ENCODE measurements at places on chromosomes 3 and 15.
A peak's percentile ranks its signal among the peaks of the same experiment; 100 is the strongest.

GRCh38 chr3:126340081-126340511, 17.1 kb downstream of the KLF15 start:
- no peak for DNase-seq

DNA sequence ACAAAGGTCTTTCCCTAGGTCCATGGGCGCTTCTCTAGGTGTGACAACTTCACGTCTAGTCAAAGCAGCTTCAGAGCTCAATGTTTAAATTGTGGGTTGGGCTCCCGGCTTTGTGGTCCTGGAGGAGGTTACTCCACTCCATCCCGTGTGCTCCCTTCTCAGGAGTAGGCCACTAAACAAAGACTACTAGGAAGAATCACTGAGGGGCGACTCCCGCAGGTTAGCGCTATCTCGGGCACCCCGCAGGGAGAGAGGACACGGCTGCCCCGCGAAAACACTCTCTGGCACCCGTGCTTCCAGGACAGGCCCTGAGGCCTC, 500 bp downstream of the PARP6 start:
- peak; percentile 46 for DNase-seq

GRCh38 chr3:53045518-53046170, at the start of gene SFMBT1:
Gene SFMBT1 (minus strand): TSS chr3:53046073. CDS start chr3:52969128, 76,945 bp downstream.
- DNase-seq = peak; percentile 96

DNA sequence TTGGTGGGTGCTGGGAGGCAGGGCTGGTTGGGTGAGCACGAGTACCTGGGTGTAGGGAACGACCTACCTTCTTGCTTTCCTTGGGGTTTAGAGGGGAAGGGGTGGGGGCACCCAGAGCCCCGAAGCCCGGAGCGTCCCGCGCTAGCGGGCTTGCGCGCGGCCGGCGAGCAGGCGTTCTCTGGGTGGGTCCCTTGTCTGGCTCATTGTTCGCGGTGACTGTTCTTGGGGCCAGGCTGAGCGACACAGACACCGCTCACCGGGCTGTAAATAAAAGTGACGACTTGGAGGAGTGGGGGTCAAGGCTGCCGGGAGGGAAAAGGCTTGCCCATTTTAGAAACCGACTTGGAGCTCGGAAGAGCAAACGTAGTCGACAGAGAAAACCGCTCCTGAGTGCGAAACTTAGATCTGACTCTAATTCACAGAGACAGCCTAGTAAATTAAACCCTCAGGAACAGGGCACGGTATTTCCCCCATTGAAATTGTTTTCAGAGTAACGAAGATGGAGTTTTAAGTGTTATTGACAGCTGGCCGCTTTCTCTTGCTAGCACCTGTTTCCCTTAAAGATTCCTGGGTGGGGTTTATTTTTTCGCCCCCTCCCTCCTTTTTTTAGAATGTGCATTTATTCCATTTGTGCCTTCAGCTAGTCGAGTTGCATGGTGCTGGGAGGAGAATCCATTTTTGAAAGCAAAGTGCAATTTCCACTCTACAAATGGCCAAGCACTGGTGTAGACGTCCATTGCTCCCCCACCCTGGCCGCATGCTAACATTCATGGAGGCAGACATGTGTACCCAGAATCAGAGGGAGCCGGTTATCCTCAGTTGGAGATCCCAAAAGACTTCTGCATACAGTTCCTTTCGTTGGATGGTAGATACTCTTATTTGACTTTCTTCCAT, 532.1 kb upstream of the SEMA6D start:
- peak; percentile 18 for DNase-seq

DNA sequence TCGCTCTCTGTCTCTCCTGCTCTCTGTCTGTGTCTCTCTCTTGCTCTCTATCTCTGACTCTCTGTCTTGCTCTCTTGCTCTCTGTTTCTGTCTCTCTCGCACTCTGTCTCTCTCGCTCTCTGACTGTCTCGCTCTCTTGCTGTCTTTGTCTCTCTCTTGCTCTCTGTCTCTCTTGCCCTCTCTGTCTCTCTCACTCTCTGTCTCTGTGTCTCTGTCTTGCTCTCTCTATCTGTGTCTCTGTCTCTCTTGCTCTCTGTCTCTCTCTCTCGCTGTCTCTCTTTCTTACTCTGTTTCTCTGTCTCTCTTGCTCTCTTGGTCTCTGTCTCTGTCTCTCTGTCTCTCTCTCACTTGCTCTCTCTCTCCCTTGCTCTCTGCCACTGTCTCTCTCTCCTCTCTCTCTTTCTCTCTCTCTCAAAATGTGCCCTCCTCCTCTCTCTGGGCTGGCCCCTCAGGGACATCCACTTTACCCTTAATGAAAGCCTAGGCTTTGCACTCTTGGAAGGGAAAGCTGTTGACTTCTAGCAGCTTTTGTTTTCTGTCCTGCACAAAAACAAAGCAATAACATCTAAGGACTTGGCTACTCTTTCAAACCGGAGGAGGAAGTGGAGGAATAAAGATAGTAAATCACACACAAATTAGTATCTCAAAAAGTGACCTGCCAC, 73.9 kb upstream of the NR2E3 start:
- DNase-seq = no peak

DNA sequence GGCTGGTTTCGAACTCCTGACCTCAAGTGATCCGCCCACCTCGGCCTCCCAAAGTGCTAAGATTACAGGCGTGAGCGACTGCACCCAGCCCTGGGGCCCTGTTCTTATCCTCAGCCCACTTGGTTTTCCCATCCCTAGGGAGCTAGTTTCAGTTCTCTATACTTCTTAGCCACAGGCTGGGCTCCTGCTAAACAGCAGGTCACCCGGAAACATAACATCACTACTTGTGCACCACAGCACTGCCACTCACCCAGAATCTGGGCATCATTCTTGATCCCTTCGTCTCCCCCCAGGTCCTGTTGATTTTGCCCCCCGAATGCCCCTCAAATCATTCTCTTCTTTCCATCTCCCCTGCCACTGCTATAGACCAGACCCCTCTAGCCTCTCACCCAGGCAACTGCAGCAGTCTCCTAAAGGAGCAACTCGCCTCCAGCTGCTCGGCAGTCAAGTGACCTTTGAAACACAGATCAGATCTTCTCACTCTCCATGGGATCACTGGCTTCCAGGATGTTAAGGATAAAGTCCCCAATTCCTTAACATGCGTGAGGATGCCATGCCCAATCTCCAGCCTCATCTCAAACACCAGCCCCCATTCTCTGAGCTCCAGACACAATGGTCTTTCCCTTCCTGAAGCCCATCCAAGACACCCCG, 5.6 kb upstream of the AP3S2 start:
- DNase-seq = no peak

DNA sequence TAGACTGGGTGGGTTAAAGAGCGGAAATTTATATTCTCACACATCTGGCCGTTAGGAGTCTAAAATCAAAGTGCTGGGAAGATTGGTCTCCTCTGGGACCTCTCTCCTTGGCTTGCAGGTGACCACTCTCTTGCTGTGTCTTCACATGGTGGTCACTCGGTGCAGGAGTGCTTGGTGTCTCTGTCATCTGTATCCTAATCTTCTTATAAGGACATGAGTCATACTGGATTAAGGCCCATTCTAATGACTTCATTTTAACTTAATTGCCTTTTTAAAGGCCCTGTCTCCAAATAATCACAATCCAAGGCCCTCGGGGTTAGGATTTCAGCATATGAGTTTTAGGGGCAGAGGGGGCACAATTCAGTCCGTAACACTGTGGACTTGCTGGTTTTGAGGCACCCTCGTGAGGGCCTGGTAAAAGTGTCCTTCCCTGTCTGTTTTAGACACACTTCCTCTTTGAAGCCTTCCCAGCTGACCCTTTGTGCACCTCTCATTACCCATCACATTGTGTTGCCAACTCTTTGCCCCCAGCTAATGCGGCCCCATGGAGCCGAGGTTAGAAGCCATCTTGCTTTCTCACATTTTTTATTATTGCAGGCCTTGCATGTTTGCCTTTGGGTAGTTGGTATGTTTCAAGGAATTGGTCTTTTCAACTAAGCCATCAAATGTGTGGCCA, 3.2 kb downstream of the XYLB start:
- DNase-seq = no peak

DNA sequence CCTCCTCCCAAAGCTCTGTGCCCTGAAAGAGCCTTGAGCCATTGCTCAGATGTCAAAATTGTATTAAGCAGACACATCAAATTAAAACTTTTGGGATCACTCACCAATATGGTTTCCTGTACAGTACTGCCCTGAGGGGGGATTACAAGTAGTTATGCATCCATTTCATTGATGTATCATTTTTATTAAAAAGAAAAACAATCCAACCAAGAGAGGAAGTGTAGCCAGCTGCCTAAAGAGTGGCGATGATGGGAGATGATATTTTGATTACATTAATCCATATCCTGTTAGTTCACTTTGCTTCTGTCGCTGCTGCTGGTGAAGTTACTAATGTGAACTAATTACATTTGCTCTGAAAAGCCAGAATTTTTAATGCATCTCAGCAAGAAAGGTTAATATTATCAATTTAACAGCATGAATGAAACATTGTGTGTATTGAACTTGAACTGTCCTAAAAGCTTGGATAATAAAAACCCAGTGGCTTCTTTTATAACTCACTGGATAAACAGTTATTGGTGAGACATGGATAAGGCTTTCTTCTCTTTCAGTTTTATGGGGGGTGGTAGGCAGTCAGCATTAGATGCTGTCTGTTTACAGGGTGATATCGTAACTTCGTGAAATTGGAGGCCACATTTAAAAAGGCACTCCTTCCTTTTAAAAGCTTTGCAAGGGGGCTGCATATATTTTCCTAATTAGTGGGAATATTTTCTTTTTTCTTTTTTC, 87.7 kb downstream of the IGF1R start:
- DNase-seq = no peak

- no peak for DNase-seq
Measured at GRCh38 chr15:37109872-37110572, 9.7 kb upstream of the MEIS2 start.

All from AG08396 (cell line).